GF-D8 (cell line): ENCODE measurements at places on chromosomes 11 and 22.

DNA sequence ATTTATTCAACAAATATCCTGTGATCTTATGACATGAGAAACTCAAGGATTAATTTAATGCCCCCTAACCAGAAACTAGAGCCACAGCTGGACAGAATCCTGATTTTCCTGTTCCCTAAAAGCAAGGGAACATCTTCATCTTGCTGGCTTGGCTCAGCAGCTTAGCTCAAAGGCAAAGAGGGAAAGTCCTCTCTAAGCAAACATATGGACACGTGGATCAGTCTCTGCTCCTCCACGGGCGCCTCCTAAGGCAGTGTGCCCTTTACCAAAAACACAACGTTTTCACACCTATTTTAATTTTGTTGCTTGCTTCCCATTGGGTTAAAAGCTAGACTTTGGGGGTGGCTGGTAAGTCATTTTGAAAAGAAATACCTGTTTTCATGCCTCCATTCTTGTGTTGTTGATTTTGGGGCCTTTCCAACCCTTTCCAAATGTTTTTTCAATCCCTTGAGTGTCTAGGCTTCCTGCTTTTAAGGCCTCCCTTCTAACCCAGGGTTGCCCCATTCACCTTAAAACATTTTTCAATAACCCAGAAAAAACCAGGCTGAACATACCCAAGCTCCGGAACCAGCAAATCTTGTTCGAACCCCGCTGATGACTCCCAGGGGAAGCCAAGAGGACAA, 15.5 kb downstream of the SLC1A2 start:
- DNase-seq, result no peak

DNA sequence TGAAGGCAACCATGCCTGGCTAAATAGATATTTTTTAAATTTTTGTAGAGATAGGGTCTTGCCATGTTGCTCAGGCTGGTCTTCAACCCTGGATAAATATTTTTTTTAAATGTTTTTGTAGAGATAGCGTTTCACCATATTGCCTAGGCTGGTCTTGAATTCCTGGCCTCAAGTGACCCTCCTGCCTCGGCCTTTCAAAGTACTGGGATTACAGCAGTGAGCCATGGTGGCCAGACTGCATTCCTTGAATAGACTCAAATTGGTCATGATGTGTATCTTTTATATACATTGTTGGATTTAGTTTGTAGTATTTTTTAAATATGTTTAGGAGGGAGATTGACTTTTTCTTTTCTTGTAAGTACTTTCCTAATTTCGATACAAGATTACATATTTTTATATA, 325.7 kb upstream of the C11orf87 start:
- DNase-seq, result no peak

- DNase-seq, result no peak
These were observed 1.4 kb downstream of the SLC35C1 start for GRCh38 chr11:45806072-45806933.

DNA sequence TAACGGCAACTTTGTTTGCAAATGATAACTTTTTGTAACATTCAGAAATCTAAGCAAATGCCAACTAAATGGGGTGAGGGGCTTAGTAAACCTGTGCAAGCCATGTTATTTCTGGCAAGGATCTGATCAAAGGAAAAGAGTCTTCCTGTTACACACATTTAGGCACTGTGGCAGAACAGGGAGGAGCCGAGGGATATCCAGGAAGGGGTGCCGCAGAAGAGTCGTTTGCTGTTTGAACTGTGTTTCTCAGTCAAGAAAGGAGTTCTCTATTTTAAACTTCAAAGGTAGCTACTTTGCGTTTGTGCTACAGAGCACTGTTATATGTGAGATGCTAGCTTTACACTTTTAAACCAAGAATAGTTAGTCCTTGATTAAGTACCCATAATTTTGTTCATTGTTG, 175.5 kb downstream of the ETS1 start:
- no peak for DNase-seq

DNA sequence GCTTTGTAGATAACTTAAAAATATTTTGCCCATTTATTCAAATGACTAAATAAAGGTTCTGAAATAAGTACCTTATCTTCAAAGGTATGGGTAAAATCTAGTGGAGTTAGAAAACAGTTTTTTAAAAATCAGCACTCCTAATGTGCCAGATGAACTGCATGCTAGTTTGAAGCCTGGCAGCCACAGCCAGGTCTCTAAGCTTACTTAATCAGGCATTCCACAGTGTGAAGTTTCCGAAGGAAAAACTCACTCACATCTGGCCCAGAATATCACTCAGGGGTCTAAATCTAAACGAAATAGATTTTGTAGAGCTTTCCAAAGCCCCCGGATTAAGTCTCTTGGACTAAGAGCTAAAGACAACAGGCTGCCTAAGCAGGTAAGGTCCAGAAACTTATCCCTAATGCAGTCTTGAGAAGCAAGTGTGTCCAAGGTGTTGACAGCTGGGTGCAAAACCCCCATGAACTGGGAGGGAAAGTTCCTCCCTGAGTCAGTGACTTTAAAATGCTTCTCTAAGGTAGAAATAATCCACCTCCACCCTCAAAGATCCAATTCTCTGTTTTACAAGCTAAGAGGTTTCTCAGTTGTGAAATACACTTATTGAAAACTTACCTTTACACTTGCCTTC, 157.6 kb downstream of the FCHSD2 start:
- DNase-seq, result no peak

- DNase-seq, result no peak
These were observed 22.1 kb upstream of the LMO2 start for GRCh38 chr11:33913991-33914390.

DNA sequence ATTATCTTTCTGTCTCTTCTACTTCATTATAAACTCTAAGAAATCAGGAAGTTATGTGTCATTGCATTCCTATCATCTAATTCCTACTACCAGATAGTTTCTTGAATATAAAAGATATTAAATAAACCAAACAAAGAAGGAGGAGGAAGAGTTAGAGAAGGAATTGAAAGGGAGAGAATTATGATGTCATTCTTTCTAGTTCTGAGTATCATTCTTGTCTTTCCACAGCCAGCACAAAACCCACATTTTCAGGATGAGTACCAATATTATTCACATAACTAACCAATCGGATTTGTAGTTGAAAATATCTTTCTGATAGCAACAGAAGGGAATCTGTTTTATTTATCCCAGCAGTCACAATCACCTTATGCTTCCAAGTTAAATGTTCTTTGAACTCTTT, 13.3 kb downstream of the MS4A13 start:
- DNase-seq, result no peak

DNA sequence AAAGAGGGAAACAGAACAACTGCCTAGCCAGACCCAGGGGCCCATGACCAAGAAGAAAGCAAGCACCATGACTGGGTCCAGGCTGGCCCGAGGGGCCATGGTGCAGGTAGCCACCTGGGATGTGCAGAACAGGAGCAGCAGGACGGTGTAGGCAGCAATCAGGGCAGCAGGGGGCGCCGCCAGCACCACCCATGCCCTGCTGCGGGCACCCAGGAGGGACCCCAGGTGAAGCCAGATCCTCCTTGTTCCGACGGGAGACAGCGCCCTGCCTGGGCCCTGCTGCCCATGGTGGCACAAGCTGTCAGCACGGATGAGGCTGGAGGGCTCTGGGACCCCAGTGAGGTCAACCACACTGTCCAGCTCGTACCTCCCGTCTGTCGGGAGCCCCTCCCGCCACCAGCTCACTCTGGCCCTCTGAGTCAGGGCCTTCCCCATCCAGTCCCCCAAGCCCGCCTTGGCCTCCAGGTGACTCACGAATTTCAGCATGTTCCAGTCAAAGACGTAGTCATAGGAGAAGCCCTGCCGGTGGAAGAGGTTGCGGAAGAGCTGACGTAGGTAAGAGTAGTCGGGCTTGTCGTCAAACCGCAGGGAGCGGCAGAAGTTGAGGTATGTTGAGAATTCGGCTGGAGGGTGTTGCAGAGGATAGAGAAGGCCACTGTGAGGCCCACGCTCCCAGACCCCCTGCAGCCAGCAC, 18.8 kb downstream of the CSNK1E start:
- no peak for DNase-seq

DNA sequence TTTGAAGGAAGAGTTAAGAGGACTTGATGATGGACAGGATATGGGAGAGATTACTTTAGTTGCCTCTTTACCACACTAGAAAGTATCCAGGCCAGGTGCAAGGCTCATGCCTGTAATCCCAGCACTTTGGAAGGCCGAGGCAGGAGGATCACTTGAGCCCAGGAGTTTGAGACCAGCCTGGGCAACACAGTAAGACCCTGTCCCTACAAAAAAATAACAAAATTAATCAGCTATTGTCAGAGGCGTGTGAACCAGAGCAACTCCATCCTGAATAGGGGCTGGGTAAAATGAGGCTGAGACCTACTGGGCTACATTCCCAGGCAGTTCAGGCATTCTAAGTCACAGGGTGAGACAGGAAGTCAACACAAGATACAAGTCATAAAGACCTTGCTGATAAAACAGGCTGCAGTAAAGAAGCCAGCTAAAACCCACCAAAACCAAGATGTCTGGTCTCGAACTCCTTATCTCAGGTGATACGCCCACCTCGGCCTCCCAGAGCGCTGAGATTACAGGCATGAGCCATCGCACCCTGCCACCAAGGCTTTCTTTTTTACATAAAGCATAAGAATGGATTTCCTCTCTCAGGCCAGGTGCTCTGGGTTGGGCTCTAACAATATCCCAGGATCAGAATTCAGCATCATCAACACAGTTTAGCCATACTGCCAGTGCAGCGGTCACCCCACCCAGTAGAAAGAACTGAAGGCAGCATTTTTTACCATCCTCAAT, 17.8 kb downstream of the PI4KA start:
- DNase-seq, result no peak

- DNase-seq, result no peak
These were observed 299.7 kb upstream of the ANO3 start for GRCh38 chr11:26032241-26032640.

- DNase-seq, result no peak
These were observed 1.5 kb downstream of the IFITM5 start for GRCh38 chr11:297586-298405.

DNA sequence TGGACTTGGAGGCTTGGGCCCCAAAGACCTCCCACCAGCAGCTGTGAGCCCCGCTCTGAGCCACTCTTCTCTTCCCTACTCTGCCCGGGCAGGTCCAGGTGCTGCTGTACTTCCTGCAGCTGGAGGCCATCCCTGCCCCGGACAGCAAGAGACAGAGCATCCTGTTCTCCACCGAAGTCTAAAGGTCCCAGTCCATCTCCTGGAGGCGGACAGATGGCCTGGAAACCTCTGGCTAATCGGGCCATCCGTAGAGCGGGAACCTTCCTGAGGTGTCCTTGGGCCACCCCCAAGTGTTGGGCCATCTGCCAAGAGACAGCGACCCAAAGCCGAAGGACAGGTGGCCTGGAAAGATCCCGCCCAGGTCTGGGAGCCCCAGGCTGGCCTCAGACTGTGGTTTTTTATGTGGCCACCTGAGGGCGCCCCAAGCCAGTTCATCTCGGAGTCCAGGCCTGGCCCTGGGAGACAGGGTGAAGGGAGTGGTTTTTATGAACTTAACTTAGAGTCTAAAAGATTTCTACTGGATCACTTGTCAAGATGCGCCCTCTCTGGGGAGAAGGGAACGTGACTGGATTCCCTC, 135.1 kb downstream of the BCR start:
- no peak for DNase-seq

DNA sequence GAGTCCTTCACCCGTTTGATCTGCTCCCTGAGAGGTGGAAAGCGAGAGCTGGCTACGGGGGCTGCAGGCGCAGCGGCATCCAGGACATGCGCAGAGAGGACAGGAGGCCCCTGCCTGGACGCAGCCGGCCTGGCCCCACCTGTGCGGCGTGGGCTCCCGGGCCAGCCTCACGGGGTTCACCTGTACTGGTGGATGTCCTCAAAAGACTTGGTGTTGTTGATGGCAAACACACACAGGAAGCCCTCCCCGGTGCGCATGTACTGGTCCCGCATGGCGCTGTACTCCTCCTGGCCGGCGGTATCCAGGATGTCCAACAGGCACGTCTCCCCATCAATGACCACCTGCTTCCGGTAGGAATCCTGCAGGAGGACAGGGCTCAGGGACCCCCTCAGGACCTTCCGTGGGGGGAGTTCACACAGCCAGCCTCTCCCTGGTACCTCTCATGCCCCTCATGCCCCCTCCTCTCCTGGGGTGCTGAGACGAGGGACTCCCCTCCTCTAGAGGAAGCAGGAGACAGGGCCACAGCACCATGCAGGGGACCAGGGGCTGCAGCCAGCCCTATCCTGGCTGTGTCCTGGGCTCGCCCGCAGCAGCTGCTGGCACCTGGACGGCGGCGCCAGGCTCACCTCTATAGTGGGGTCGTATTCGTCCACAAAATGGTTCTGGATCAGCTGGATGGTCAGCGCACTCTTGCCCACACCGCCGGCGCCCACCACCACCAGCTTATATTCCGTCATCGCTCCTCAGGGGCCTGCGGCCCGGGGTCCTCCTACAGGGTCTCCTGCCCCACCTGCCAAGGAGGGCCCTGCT, 1.6 kb downstream of the HRAS start:
- DNase-seq, result no peak

DNA sequence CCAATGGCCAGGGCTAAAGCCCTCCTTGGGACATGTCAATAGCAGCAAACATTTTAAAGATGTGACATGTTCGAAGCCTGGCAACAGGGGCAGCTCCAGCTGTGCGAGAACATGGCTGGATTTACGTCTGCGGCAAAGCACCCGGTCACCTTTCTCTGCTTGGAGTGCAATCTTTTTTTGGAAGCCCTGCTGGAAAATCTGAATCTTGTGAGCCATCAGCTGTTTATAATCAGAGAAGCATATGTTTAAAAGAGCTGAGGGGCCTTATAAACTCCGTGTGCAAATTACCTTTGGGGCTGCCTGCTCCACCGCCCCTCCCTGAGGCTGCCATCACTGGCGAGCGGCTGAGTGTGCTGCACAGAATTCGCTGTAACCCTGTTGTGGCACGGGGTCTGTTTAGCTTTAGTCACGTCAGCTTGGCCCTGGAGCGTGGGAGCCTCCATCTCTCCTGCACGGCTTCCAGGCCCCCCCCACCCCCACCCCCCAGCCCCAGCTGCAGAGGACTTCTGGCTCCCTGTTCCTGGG, 9.0 kb upstream of the KCNQ1OT1 start:
- no peak for DNase-seq

- no peak for DNase-seq
These were observed 33.8 kb downstream of the SYT13 start for GRCh38 chr11:45252134-45252856.

DNA sequence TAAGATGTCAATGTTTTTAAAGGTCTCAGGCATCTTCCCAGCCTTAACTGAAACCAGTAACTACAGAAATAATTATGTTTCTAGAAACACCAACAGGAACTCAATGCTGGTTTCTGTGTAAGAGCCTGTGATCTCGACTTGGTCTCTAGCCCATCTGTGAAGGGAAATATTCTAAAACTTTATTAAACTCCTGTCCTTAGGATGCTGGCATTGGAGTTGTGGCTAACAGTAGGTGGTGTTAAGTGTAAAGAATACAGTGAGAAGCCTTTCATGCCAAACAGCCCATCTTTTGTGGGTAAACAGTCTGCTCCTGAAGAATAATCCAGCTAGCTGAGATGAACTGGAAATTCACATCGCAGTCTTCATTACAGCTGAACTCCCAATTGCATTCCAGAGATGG, 133.2 kb downstream of the ADAMTS15 start:
- no peak for DNase-seq

GRCh38 chr11:110883256-110883655, 171.0 kb upstream of the ARHGAP20 start:
- DNase-seq, result no peak

GRCh38 chr22:22410121-22410520, 98.4 kb downstream of the ZNF280B start:
- peak; percentile 60 for DNase-seq

GRCh38 chr11:36743039-36743438, 145.0 kb upstream of the RAG2 start:
- DNase-seq, result no peak

GRCh38 chr11:76041208-76041607, 165.1 kb downstream of the WNT11 start:
- no peak for DNase-seq

- DNase-seq, result no peak
These were observed 33.3 kb upstream of the WNT11 start for GRCh38 chr11:76239483-76240160.

- DNase-seq, result no peak
These were observed 526.2 kb downstream of the TBC1D22A start for GRCh38 chr22:47288680-47289079.
